ENCODE measurements at places on chromosomes 12 and 14. TPM values are rescaled to one million over a fixed set of nuclear protein-coding genes. Genes with fewer than 3 reads are reported as not detected.

The OVCH1 gene
- total RNA-seq, result not detected

The PLEKHD1 gene
- under 0.01 TPM for total RNA-seq

The KRT82 gene
- total RNA-seq, result not detected

The OR4E2 gene
- total RNA-seq, result not detected

The KCNMB4 gene
- 0.34 TPM for total RNA-seq

The HCAR3 gene
- total RNA-seq, result not detected

The SLCO1B3 gene
- total RNA-seq, result not detected

The GUCY2C gene
- not detected for total RNA-seq

The C3AR1 gene
- 0.09 TPM for total RNA-seq

The SLC7A7 gene
- 8.3 TPM for total RNA-seq

The BLTP3B gene
- 18.1 TPM for total RNA-seq

The COCH gene
- 1.2 TPM for total RNA-seq

The MYF5 gene
- not detected for total RNA-seq

The DAO gene
- not detected for total RNA-seq

The RFX4 gene
- not detected for total RNA-seq

The TCL1A gene
- not detected for total RNA-seq

The RD3L gene
- total RNA-seq, result not detected

The PPFIA2 gene
- not detected for total RNA-seq
